Uterus (tissue), 4 donors: ENCODE measurements at places on chromosomes 16 and 17. TPM values are rescaled to one million over a fixed set of nuclear protein-coding genes. Genes with fewer than 3 reads are reported as not detected.
A peak's percentile ranks its signal among the peaks of the same experiment; 100 is the strongest.

DNA sequence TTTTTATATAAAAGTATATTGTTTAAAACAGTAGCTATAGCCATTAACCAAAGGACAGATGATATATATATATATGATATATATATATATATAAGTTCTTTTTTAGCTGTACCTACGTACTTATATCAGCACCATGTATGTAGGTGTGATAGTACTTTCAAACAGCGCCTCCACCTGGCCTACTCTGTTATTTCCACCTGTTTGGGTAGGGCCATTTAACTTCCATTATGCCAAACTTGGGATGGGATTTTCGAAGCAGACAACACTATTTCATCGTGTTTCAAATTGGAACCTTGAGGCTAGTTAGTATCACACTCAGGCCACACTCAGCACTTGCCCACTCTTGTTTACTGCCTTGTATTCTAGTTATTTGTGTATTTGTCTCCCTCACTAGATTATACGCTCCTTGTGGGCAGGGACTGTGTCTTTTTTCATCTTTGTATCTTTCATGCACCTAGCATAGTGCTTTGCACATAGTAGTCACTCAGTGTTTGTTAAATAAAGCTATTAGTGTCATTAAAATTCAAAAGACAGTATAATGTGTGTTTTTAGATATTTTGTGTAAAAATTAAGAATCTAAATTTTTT lies 11.8 kb upstream of the CLTC start:
- no peaks in the 10 kb centered on the region for H3K36me3 ChIP-seq
- H3K4me1 ChIP-seq = no peaks in the 10 kb centered on the region
- H3K4me3 ChIP-seq = no peak overlapping the region
- no peak for DNase-seq

- no peak for DNase-seq
- H3K4me1 ChIP-seq = no peaks in the 10 kb centered on the region
- H3K27me3 ChIP-seq = no peaks in the 10 kb centered on the region
Measured at GRCh38 chr16:58187092-58187491, 10.8 kb downstream of the CSNK2A2 start.

DNA sequence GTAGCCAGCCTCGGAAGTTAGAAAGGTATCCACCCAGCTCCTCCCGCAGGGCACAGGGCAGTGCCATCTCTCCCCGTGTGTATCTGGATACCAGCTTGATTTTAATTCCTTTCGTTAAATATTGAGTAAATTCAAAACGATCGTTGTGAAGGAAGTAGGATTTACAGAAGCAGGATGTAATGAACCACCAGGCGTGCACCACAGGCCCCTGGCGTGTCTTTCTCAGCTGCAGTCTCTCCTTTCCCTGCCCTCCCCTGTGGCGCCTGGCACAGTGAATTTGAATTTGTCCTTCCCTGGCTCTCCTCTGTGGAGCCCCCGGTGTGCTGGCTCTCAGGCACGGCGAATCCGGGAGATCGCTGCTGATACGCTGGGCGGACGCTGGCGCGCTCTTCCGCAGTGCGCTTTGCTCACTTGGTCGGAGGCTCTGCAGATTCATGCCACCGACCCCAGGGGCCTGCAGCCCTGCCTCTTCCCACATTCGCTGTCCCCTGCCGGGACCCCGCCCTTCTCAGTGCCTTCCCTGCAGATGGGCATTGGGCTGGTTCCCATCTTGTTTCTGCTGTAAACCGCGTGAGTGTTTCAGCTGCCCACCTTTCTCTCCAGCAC lies 164.6 kb downstream of the RPTOR start:
- no peak overlapping the region for H3K4me3 ChIP-seq
- DNase-seq = no peak
- no peaks in the 10 kb centered on the region for H3K36me3 ChIP-seq
- H3K27me3 ChIP-seq = no peaks in the 10 kb centered on the region
- no peaks in the 10 kb centered on the region for H3K4me1 ChIP-seq

DNA sequence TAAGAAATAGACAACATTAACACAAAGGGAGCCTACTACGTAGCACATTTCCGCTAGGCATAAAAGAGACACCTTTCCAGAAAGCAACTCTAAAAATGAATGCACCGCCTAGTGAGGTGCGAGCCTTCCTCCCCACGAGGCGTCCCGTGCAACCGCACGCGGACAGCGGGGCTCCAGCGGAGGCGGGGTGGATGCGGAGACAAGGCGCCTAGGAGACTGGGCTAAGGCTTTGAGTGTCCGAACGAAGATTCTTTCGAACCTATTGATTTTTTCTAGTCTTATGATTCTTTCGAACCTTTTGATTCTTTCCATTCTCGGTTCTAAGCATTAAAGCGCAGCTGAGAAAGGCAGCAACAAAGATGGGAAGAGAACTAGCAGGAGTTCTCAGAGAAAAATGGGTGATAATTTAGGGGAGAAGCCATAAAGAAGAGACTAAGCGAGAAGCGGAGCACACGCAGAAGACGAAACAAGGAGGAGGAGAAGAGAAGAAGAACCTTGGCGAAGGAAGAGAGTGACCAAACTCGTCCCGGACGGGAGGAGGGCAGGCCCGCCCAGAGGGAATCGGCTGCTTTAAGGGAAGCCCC lies 394 bp upstream of the CPD start:
- H3K36me3 ChIP-seq = no peaks in the 10 kb centered on the region
- no peaks in the 10 kb centered on the region for H3K4me1 ChIP-seq
- no peak for DNase-seq
- H3K4me3 ChIP-seq = peak overlapping the region; percentile 96
- H3K27me3 ChIP-seq = no peaks in the 10 kb centered on the region
- H3K27ac ChIP-seq = peak overlapping the region; percentile 93

- no peak for DNase-seq
- H3K4me1 ChIP-seq = no peaks in the 10 kb centered on the region
- no peak overlapping the region for H3K4me3 ChIP-seq
- no peak overlapping the region for H3K27ac ChIP-seq
- H3K27me3 ChIP-seq = no peaks in the 10 kb centered on the region
- no peaks in the 10 kb centered on the region for H3K36me3 ChIP-seq
Measured at GRCh38 chr17:72946696-72947095, 145.8 kb downstream of the SLC39A11 start.

DNA sequence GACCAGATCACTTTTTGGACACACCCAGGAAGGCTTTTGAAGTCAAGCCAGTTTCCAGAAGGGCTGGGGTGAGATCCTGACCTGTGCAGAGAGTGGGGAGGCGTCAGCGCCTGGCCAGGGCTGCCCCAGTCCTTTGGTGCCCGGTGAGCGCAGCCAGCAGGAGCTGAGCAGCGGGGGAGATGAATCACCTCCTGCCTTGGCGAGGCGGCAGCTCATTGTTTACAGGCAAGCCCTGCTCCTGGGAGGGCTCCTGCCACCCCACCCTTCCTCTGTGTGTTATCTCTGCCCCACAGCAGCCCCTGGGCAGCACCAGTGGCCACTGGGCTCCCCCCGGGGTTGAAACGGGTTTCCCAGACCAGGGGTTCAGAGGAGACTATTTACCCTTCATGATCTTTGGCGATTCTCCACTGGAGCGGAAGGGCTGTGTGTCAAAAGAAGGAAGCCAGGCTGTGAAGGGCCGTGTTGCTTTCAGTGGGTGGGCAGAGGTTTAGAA lies 14.1 kb upstream of the ITGB4 start:
- no peaks in the 10 kb centered on the region for H3K4me1 ChIP-seq
- no peak overlapping the region for H3K4me3 ChIP-seq
- H3K36me3 ChIP-seq = no peaks in the 10 kb centered on the region

- H3K36me3 ChIP-seq = no peaks in the 10 kb centered on the region
- no peaks in the 10 kb centered on the region for H3K27me3 ChIP-seq
- no peak overlapping the region for H3K4me3 ChIP-seq
- DNase-seq = no peak
Measured at GRCh38 chr16:20881503-20881878, 18.7 kb downstream of the DCUN1D3 start.

DNA sequence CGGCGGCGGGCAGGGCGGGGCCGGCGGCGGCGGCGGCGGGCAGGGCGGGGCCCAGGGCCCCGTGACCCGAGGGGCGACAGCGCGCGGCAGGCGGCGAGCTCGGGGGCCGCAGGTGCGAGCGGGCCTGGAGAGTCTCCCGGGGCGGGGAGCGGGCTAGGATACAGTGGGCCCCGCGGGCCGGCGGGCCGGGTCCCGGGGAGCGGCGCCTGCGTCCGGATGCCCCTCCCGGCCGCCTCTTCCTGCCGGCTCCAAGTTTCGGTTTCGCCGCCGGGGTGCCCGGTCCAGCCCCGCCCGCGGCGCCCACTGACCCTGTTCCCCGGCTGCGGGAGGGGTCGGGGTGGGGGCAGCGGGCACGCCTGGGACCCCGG lies at the start of gene RNF213:
Gene RNF213, plus strand, starts transcription at position 62 of the 368 bp plus-strand sequence. CDS start 2,830 bp downstream, outside the sequence.
- peak; percentile 56 for DNase-seq
- H3K4me1 ChIP-seq = no peaks in the 10 kb centered on the region
- no peaks in the 10 kb centered on the region for H3K27me3 ChIP-seq
- H3K27ac ChIP-seq = peak within 1 kb of the TSS; percentile 98
- H3K4me3 ChIP-seq = peak within 1 kb of the TSS; percentile 78

DNA sequence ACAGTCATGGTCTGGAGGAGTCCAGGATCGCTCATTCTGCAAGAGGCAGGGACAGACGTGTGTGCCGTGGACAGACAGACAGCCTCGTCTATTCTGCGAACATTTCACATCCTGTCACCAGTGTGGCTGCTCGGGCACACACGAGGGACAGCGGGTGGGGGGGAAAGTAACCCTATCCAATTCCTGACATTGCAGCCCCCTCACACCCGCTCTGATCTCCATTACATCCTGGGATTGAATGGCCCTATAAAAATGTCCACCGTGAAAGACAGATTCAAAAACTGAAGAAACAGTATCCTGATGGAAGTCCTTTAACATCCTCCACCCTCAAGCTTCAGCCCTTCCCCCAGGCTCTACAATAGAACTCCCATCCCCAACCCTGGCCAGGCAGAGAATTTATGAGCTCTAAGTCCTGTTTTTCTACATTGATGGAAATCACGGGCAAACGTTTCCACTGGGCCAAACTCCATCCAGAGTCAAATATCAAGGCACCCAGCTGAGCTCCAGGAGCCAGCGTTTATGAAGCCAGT lies 39.4 kb downstream of the HS3ST3A1 start:
- DNase-seq = no peak
- no peaks in the 10 kb centered on the region for H3K27me3 ChIP-seq
- H3K4me3 ChIP-seq = no peak overlapping the region
- no peaks in the 10 kb centered on the region for H3K36me3 ChIP-seq

- H3K4me1 ChIP-seq = no peaks in the 10 kb centered on the region
- H3K36me3 ChIP-seq = no peaks in the 10 kb centered on the region
- H3K27me3 ChIP-seq = no peaks in the 10 kb centered on the region
- no peak for DNase-seq
- no peak overlapping the region for H3K4me3 ChIP-seq
Measured at GRCh38 chr17:41402161-41402560, 4.8 kb upstream of the KRT31 start.

DNA sequence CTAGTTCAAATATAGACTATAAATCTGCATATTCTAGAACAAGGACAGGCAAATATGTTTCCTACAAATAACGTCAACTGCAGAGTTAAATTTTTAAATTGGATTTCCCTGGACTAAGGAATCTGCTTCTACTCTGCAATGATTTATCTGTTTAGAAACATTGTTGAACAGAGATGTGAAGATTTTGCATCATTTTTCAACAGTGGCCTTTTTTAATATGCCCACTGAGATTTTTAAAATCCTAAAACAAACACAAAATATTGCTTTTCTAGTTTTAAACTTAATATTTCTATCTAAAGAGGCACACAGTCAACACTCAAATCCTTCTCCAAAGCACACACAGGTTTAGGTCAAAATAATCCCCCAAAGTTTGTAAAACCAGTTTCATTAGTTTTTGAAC lies 23.7 kb upstream of the PMP22 start:
- H3K27me3 ChIP-seq = no peaks in the 10 kb centered on the region
- H3K36me3 ChIP-seq = no peaks in the 10 kb centered on the region
- H3K4me3 ChIP-seq = no peak overlapping the region

DNA sequence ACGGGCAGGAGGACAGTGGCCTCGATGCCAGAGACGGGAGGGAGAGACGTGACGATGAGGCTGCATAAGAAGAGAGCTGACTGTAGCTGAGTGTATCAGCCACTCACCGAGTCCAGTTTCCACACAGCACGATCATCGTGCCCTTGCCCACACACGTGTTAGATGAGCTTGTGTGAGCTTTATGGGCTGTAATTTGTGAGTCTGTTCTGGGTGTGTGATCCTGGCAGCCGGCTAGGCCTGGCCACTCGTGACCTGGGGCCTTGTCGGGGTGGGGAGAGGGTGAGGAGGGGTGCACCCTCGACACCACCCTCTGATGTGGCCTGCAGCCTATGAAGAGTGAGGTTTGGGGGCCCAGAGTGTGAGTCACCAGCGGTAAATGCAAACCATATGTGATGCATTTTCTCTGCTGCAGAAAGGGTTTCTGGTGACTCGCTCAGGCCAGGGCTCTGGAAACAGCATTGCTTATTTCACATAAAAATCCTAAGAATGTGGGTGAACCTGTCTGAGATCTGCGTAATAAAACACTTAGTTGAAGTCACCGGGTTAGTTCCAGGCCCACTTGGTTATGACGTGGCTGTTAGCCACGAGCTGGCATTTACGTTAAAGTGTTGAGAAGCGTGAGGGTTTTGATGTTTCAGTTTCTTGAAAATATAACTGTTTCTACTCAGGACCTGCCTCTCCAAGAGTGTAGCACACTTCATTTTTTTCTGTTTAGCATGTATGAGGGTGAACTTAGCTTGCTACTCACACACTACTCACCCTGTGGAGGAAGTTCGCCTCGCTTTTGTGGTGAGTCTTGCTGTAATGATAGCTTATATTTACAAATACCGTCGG lies 4.2 kb downstream of the METRNL start:
- DNase-seq = peak; percentile 75
- H3K27me3 ChIP-seq = no peaks in the 10 kb centered on the region
- peaks cover 10% of the 10 kb centered on the region for H3K4me1 ChIP-seq
- no peak overlapping the region for H3K4me3 ChIP-seq

- no peaks in the 10 kb centered on the region for H3K36me3 ChIP-seq
- peaks cover 9% of the 10 kb centered on the region for H3K4me1 ChIP-seq
- H3K4me3 ChIP-seq = no peak overlapping the region
- no peaks in the 10 kb centered on the region for H3K27me3 ChIP-seq
- no peak overlapping the region for H3K27ac ChIP-seq
Measured at GRCh38 chr16:84925773-84926372, 85.5 kb downstream of the ZDHHC7 start.

- no peak overlapping the region for H3K27ac ChIP-seq
- H3K36me3 ChIP-seq = no peaks in the 10 kb centered on the region
- DNase-seq = no peak
- H3K4me3 ChIP-seq = no peak overlapping the region
- H3K27me3 ChIP-seq = no peaks in the 10 kb centered on the region
- no peaks in the 10 kb centered on the region for H3K4me1 ChIP-seq
Measured at GRCh38 chr16:84509032-84509950, 4.8 kb upstream of the MEAK7 start.

DNA sequence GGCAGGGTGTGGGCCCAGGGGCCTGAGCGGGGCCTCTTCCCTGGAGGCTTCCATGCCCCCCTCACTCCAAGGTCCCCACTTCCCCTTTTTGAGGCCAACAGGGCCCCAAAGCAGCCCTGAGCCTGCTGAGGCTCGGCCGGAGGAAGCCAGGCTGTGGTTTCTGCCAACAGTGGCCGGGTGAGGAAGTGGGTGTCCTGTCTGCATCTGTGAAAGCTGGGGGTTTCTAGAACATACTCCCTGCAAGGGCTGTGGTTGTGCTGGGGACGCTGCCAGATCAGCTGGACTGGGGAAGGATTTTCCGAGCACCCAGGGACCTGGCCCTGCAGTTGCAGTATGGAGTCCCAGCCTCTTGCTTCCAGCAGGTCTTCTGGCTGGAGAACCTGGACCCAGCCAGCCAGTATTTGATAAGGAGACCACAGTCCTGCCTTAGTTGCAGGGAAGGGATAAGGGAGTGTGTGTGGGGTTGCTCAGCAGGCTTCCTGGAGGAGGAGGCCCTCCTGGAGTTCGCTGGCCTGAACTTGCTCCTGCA lies 15.7 kb downstream of the ADCY7 start:
- DNase-seq = no peak
- no peak overlapping the region for H3K27ac ChIP-seq
- no peak overlapping the region for H3K4me3 ChIP-seq
- H3K36me3 ChIP-seq = no peaks in the 10 kb centered on the region
- H3K27me3 ChIP-seq = no peaks in the 10 kb centered on the region

MMP15 gene
- total RNA-seq = 4.8 TPM

HEATR9 gene
- total RNA-seq = not detected

LDHD gene
- 2.3 TPM for total RNA-seq
